Prostate gland (tissue), 2 donors: ENCODE measurements at places on chromosomes 13 and 19. TPM values are rescaled to one million over a fixed set of nuclear protein-coding genes. Genes with fewer than 3 reads are reported as not detected.

DNA sequence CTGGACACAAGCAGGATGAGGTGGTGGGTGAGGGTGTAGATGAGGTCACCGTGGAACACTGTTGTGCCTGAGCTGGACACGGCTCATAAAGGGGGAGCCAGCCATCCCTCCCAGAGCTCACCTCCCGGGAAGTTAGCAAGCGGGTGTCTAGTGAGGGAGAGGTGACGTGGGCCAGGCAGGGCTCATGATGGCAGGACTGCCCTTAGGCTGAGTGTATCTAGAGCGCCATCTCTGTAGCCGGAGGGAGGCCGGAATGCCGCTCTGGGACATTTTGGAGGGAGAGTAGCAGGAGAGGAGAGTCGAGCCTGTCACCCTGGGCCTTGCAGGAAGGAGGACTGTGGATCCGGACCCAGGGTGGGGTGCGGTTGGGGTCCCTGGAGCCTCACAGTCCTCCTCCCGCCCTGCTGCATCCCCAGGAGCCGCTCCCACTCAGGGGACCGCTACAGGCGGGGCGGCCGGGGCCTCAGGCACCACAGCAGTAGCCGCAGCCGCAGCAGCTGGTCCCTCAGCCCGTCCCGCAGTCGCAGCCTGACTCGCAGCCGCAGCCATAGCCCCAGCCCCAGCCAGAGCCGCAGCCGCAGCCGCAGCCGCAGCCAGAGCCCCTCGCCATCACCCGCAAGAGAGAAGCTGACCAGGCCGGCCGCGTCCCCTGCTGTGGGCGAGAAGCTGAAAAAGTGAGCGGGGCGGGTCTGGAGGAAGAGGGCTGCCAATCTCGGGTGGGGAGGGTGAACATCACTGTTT lies 9.2 kb downstream of the ZNF296 start:
- no peak for DNase-seq
- peaks cover 6% of the 10 kb centered on the region for H3K36me3 ChIP-seq
- no peak overlapping the region for H3K27ac ChIP-seq

IFNL1 gene
- not detected for total RNA-seq

ZNF285 gene
- total RNA-seq, result 5.4 TPM

GRCh38 chr19:40862333-40862732 lies 12.1 kb upstream of the CYP2A6 start:
- H3K4me1 ChIP-seq, result no peaks in the 10 kb centered on the region
- no peaks in the 10 kb centered on the region for H3K27me3 ChIP-seq
- no peak overlapping the region for H3K4me3 ChIP-seq
- no peak overlapping the region for H3K27ac ChIP-seq
- H3K36me3 ChIP-seq, result no peaks in the 10 kb centered on the region
- no peak for DNase-seq
